ENCODE measurements at places on chromosomes 1 and 21. TPM values are rescaled to one million over a fixed set of nuclear protein-coding genes. Genes with fewer than 3 reads are reported as not detected.

The FMN2 gene
- not detected for total RNA-seq

DNA sequence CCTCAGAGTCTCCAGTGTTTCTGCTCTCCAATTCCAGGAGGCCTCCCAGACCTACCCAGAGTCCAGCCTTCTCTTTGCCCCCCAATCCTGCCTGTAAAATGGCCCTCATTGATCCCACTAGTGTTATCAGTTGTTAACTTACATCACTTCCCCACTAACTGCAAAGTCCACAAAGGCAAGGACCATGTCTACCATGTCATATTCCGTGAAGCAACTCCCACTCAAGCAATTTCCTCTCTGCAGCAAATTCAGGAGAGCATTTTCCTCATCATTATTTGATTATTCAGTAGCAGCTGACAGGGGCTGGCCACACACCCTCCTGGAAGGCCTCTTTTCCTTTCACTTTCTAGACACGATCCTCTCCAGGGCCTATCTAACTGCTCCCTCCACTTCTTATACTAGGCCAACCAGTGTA, 153.5 kb downstream of the RERE start:
- peak; percentile 16 for DNase-seq

The CCDC17 gene
- 8.3 TPM for total RNA-seq

DNA sequence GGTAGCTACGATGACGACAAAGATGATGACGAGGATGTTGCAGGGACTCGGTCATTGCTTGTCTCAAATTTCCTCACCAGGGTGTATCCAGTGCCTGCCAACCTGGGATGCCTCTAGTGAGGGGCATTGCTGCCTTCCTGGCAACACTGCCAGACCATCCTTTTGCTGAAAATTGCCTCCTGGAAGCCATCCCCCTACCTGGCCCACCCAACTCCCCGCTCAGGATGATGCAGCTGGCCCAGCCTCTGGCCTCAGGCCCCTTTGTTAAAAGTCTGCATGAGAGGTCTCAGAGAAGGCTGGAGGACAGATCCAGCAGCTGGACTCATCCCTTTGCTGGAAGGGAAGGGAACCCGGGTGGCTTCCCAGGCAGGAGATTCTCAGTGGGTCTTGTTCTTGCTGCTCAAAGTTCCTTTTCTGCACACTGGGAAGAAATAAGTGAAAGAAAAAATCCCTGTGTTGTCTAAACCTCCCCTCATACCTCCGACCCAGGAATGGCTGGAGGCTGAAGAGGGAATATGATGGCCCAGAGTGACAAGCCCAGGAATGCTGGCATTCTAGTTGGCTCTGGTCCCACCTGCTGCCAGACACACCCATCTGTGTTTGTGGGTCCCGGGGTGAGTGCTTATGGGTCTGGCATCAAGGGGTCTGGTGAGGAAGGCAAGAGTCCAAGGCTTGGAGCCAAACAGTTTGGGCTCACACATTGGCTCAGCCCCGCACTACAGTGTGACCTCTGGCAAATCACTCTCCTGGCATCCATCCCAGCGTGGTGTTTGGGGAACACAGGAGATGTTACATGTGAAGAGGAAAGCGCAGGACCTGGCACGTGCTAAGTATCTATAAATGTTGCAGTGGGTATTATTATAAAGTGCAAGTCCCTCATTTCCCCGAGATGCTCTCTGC, 6.7 kb upstream of the FNDC5 start:
- no peak for DNase-seq

GRCh38 chr1:25856856-25857255, 2.4 kb downstream of the AUNIP start:
- DNase-seq, result no peak

The NR1I3 gene
- total RNA-seq, result not detected

The ADAMTS4 gene
- not detected for total RNA-seq

- DNase-seq, result no peak
Measured at GRCh38 chr1:7579831-7580804, 191.0 kb upstream of the VAMP3 start.

DNA sequence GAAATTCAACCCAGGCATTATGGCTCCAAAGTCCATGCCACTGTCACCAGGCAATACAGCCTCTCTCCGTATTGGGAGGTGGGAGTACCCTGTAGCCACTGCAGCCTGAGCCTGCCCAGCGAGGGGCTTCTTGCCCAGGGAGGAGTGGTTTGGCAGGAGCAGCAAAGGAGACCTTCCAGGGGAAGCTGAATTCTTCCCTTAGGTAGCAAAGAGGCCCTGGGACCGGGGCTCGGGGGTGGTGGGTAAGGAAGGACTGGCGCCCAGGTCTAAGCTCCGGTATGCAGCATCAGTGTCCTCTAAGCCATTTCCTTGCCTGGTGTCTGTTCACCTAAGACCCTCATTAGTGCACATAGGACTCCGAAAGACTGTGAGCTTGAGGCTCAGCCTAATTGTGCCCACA, 17.0 kb downstream of the TNNT2 start:
- no peak for DNase-seq

GRCh38 chr1:24920533-24920925, 9.5 kb downstream of the RUNX3 start:
- DNase-seq, result no peak

DNA sequence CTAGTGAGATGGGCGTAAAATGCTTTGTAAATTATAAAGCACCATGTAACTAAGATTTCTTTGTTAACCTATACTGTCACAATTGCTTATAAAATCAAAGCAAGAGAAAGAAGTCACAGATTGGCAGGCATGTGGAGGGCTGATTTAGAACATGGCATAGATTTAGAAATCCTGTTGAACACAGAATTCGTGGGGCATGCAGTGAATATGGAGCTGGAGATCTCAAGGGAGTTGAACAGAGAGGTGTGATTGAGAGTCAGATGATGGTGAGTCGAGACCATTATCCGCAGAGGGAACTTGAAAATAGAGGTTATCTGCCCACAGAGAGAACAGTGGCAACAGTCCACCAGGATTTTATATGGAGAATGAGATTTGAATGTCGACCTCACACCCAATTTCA, 27.6 kb downstream of the PBX1 start:
- DNase-seq, result no peak

DNA sequence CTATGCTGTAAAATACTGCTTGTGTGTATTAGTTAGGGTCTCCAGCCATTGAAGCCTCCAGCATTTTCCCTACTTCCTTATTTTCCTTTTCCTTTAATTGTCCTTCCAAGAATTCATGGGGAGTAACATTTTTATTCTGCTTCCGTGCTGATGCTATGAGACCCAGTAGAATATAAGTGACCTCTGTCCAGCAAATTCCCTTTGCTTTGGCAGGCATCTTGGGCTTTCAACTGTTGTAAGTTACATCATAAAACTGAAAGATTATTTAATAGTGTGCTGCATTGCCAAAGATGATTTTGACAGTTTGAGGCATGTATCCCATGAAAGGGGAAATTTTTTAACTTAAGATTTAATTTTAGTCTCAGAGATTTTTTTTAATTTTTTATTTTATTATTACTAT, 48.1 kb upstream of the B3GALT2 start:
- no peak for DNase-seq

GRCh38 chr1:8551613-8552489, 233.9 kb downstream of the SLC45A1 start:
- no peak for DNase-seq

The HEATR1 gene
- 70.4 TPM for total RNA-seq

DNA sequence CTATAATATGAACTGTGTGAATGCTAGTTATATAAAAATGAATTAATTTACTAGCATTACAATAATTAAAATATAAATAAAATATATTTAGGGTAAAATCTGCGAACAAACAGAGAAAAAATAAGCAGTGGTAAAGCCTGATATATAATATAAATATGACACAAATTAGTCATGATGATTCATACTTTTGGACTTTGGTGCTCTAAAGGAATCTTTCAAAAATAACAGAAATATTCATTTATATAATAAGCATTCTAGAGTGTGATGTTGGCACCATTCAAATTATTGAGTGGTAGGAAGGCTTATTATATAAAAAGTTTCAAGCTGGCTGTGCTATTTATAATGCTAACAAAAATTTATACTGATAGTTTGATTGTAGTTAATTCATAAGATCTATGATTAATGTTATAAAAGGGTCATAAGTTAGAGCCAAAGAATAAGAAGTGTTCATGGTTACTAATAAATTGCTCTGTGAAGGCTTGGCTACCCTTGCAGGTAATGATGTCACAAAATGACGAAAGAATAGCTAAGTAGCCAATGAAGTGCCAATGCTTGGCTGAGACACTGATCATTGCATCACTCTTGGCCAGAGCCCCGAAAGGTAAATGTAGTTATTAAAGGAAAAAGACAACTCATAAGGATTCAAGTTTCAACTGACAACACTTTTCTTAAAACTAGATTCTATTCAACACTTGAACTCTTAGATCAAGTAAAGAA, 108.7 kb downstream of the USH2A start:
- DNase-seq, result no peak

DNA sequence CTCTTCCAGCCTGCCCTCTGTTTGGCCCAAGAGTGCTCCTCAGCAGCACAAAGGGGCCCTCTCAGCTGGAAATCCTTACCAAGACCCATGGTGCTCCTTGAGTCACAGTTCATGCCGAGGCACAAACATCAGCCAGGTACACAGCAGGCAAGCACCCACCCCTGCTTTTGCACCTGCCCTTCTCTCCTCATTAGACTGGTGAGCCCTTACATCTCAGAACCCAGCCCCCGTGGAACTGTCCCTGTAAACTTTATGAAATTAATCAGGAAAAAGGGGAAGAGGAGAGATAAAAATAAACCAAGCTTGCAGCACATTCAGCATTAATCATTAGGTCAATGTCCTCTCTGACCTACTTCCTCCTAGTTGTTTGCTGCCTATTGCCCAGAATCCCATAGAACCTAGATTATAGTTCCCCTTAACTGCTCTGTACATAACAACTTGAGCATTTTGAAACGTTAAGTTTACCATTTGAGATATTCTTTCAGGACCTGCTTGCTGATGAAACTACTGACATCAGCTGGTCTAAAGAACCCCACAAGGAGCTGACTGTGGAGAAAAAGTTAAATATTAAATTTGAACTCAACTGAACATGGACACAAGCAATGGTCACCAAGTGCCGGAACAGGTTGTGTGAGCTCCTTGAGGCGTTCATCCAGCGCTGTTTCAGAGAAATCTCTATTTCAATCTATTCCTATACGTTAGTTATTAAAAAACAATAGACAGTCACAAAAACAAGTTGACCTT, 738.4 kb downstream of the MATN1 start:
- peak; percentile 53 for DNase-seq

The CPLANE2 gene
- total RNA-seq, result 7.4 TPM

DNA sequence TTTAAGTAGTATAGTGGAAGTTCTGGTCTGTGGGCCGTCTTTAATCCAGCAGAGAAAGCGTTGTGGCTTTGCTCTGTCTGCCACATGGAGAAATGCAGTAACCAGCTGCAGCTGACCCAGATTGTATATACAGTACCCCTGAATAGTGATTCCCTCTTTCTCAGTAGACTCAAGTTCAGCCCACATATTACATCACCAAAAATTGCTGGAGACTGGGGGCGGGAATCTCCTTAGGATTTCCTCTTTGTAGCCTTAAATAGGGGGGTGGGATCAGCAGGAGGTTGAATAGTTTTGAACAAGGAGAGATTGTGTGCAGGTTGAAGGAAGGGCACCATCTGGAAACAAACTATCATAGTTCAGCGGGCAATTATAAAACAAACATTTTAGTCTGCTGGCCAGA, at the start of gene ANGPTL1:
TSS of gene ANGPTL1 (minus strand) at position 134 of the 400 bp plus-strand sequence. CDS start 5,301 bp downstream, outside the sequence.
- DNase-seq, result no peak

DNA sequence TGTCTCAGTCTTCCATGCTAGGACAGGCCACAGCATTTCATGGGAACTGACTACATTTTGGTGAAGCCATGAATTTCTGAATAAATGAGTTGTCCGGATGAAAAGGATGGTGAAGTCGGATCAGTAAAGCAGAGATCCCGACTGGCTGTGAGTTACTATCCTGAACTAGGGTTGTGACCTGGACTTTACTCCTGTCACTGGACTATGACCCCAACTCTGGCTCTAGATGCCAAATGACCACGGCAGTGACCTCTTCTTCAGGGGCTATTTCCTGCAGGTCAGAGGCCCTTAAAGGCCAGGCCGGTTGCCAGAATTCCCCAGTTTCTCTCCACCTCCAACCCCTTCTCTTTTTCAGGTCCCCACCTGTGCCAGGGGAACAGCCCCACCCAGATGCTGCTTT, 1.7 kb upstream of the NECTIN4 start:
- no peak for DNase-seq

The BGLAP gene
- 2.0 TPM for total RNA-seq

The MAP3K21 gene
- total RNA-seq, result 33.6 TPM

GRCh38 chr1:224503161-224504118, 68.8 kb upstream of the WDR26 start:
- peak; percentile 85 for DNase-seq

DNA sequence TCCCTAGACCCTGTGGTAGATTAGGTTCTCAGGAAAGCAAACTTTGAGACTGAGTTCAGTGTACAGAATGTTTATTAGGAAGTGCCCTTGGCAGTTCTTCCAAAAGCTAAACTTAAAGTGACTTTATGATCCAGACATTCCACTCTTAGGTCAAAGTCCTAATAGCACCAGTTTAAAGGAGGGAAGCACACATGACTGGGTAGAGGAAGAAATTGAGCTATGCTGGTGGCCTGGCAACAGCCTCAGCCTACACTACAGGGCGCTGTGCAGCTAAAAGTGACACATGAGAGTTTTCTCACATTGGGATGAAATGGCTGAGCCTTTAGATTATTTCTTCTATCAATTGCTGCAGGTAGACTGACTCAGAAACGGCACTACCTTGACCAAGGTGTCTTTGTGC, 280.4 kb downstream of the BRINP2 start:
- no peak for DNase-seq

The FLG2 gene
- not detected for total RNA-seq

- peak; percentile 58 for DNase-seq
Measured at GRCh38 chr1:115052454-115053083, 22.9 kb downstream of the TSHB start.

DNA sequence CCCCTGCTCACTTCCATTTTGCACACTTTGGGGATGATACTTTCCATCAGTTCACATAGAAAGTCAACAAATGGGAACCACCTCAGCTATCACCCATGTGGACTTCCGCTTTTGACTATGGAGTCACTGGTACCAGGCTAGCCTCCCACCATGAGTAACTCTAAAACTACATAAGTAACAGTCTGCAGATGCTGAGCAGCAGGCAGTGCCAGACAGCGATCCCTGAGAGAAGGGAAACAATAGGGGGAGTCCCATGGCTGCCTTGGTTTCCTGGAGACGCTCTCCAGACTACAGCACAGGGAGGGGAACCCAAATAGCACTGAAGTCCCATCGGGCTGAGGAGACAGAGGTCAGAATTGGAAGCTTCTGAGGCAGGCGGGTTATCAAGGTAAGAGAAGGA, 2.8 kb upstream of the TFF2 start:
- DNase-seq, result no peak

DNA sequence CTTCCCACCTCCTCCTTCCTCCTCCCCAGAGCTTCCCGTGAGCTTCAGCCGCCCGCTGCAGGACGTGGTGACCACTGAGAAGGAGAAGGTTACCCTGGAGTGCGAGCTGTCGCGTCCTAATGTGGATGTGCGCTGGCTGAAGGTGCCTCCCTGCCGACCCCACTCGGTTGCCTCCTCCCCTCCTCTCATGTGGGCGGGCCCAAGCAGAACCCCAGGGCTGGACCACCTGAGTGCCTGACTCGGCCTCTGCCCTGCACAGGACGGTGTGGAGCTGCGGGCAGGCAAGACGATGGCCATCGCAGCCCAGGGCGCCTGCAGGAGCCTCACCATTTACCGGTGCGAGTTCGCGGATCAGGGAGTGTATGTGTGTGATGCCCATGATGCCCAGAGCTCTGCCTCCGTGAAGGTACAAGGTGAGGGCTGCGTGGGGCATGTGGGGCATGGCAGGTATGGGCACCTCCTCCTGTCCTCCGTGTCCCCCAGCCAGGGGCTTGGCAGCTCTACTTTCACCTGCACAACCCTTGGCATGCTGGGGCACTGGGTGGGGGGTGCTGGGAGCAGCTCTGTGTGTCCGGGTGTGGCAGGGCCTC, 69.2 kb downstream of the OBSCN start:
- DNase-seq, result no peak

- no peak for DNase-seq
Measured at GRCh38 chr1:205580923-205581180, 51.0 kb downstream of the ELK4 start.

The C1orf87 gene
- not detected for total RNA-seq
